ENCODE measurements at places on chromosomes 16 and 17.

- DNase-seq: no peak
These were observed at the start of gene C16orf96 for GRCh38 chr16:4556112-4556511. C16orf96 (plus strand) TSS chr16:4556340; CDS start chr16:4556490, 150 bp downstream.

GRCh38 chr16:50570354-50570753 lies 22.2 kb downstream of the NKD1 start:
- no peak for DNase-seq

DNA sequence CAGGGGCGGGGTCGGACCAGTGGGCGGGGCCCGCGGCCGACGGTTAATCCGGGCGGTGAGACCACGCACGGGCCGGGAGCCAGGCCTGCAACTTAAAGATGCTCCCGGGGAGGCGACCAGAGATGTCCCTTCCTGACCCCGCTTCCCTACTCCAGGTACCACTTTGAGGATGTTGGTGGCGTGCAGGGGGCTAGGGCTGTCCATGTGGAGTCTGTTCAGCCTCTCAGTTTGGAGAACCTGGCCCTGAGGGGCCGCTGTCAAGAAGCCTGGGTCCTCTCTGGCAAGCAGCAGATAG lies 580 bp downstream of the RANGRF start:
- DNase-seq: no peak

DNA sequence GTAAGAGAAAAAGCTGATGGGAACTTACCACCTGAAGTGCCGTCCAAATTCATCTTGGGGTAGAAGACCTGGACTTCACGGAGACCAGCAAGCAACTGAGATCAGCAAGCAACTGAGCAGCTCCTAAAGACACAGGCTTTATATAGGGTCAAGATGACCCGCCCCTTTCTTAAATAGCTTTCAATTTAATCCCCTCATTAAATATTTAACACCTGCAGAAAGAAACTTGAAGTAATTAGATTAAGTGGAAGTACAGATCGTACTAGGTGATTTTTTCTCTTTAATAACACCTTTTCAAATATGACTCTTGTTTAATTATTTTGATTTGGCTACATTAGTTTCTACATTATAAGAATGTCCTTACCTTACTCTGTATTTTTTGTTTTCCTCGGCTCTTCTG lies at the start of gene CPHXL:
TSS of gene CPHXL (minus strand) at position 101 of the 400 bp plus-strand sequence. CDS start at position 53, 48 bp downstream.
- DNase-seq: no peak

DNA sequence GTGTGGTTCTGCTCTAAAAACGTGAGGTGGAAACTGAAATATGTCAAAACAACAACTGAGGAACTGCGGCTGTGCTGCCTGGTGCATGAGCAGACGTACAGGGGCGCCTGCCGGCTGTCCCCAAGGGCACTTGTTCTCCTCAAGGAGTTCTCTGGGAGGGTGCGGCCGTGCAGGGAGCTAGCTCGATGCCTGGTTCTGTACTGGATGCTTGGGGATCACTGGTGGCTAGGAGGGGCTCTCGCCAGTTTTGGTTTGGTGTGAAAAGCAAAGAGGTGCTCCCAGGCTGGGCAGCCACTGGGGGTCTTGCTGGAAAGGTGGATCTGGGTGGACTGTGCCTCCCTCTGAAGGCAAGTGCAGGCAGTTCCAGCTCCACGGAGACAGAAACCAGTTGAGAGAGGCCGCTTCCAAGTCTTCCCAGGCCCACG lies 41.9 kb upstream of the ATP2A3 start:
- no peak for DNase-seq

Measured in activated naive CD4-positive, alpha-beta T cell treated with anti-CD3 and anti-CD28 coated beads, Interleukin-2, amount 50 U/mL, for 16 hours (primary cell).